Stimulated activated naive CD8-positive, alpha-beta T cell treated with anti-CD3 and anti-CD28 coated beads, Interleukin-15, amount 100 ng/mL, for 72 hours (primary cell): ENCODE measurements at places on chromosomes 6 and 20.

- no peak for DNase-seq
Observed at GRCh38 chr20:36658300-36658699, 12.3 kb upstream of the SLA2 start.

DNA sequence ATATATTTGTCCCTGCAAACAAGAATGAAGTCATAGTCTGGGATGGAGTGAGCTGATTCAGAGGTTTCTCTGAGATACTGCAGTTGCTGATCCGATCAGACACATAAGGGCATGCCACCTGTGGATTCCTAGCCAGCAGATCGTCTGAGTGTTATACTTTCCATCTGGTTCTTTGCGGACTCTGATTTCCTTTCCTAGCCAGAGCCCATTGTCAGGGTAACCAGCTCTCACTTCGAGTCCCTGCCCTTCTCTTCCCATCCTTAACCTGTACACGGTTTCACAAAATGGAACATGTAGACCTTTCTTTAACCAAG, 100.9 kb downstream of the TMEM200A start:
- no peak for DNase-seq

- no peak for DNase-seq
Observed at GRCh38 chr6:48036316-48036715, 74.7 kb downstream of the PTCHD4 start.

DNA sequence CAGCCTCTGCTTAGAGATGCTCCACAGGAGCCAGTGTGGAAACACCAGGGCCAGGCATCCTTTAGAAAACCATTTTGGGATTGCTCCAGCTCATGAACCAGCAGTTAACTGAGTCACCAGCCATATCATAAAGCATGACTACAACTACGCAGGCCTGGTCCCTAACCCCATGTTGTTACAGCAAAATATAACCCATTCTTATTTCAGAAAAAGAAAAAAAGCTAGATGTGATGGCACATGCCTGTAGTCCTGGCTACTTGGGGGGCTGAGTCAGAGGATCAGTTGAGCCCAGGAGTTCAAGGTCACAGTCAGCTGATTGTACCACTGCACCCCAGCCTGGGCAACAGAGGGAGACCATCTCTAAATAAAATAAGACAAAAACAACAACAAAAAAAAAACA, 36.8 kb downstream of the C6orf15 start:
- no peak for DNase-seq

- DNase-seq = no peak
Observed at GRCh38 chr6:150881911-150882481, 16.5 kb downstream of the MTHFD1L start.

DNA sequence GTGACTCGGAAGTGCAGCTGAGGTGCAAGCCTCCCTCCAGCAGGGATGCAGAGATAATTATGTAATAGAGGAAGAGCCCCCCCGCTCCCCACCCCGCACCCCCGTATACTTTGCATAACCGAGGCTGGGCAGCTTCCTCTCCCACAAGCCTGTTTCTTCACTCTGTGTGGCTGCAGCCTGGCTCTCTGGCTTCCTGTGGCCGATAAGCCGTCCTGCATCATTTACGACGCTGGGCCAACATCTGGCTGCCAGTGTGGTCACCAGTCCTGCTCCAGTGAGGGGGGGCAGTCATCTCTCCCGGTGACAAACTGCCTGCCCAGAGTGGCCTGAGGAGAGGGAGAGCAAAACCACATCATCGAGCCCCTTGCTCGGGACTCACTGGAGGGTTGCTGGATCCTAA, 59.2 kb downstream of the RBM38 start:
- DNase-seq = no peak

DNA sequence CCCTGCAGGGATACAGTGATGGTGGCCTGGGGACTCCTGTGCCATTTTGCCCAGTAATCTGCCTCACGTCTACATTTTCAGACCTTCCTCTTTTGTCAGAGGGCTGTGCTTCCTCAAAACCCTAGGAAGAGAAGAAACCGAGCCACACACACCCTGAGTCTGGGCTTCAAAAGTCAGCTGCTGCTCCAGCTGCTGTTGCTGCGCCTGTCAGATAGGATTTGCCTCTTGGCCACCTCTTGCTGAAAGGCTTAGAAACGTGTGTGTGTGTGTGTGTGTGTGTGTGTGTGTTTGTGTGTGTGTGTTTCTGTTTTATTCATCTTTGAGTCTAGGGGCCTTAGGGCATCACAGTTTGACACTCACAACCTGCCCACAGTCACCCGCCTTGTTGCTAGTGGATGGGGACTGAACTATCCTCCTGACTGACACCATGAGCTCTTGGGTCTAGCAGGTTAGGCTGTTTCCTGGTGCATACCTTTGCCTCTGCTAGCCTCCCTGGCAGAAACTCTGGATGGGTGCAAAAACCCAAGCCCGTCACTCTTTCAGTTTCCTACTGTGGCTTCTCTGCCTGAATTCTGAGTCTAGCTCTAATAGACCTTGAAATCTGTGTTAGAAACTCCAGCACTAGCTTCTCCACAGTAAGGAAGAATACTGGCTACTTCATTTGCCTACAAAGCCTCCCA, 94.9 kb upstream of the CEP85L start:
- DNase-seq = no peak

DNA sequence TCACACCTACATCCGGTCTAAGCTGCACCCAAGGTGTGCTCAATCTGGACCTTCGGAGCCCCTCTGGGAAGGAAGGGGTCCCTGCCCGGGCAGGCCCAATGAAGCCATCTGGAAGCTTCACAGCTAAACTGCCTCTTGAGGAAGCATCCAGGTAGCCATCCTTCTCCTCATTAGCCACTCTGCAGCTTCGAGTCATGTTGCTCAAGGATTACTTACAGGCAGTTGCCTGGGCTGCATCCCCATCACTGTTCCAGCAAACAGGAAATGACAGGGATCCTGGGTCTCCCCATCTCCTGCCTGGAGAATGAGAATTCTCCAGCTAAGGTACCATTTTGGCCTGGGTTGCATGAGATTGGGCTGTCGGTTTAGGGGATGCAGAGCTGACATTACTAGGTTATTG, 91.7 kb downstream of the ERMARD start:
- DNase-seq = no peak

GRCh38 chr6:35044761-35045421, 96.2 kb downstream of the TCP11 start:
- no peak for DNase-seq

GRCh38 chr6:143174951-143175350, 114.3 kb downstream of the AIG1 start:
- no peak for DNase-seq

DNA sequence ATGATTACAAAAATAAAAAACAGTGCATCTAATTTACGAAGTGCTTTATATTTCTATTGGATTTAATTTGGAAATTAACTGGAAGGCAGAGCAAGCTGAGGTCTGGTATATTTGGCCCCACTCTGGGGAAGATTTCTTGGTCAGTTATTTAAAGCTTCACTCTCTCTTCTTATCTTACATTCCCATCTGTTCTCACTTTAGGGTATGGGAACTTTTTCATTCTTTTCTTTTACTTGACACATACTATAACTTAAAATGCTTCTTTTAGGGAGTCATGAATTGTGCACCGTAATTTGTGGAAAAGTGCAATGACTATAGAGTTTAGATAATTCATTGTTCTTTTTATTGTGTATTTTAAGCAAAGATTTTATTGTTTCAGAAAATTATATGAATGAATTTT, 170.4 kb downstream of the BCKDHB start:
- DNase-seq = no peak

- no peak for DNase-seq
Observed at GRCh38 chr6:39887692-39888450, 46.4 kb downstream of the MOCS1 start.

DNA sequence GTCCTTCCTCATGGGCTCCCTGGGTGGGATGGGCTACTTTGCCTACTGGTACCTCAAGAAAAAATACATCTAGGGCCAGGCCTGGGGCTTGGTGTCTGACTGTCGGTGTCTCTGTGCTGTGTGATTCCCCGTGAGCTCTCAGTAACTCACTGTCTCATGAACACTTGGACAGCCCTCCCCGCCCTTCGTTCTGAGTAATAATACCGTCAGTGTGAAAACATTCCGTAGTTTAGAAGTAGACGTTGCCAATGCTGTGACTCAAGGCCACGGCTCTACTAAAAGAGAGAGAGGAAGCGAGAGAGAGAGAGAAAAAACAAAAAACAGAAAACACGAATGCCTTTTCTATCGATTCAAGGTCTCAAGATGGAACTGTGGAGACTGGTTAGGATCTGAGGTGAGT, 31.8 kb downstream of the FITM2 start:
- no peak for DNase-seq

GRCh38 chr6:63510849-63511248, 61.4 kb upstream of the LOC128125822 start:
- no peak for DNase-seq

- DNase-seq = no peak
Observed at GRCh38 chr6:57432919-57433684, 115.7 kb downstream of the PRIM2 start.

- no peak for DNase-seq
Observed at GRCh38 chr6:100232781-100233573, 231.7 kb downstream of the SIM1 start.

DNA sequence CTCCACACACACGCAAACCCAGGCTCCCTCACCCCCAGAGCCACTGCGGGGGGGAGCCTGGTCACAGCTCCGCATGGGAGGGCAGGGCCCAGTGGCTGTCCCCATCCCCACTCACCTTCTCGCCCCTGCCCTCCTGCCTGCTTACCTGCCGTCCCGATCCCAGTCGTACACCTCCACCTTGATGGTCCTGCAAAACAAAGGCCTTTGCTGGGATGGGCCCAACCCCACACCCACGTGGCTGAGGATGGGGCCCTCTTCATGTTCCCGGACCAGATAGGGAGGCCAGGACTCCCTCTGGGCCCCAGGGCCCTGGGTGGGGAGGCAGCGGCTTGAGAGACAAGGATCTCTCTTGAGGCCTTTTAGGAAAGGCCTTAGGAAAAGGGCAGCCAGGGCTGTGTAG, 67.6 kb downstream of the RAB44 start:
- DNase-seq = no peak

- no peak for DNase-seq
Observed at GRCh38 chr20:10619427-10619826, 54.4 kb downstream of the JAG1 start.

GRCh38 chr6:37566950-37567349, 67.3 kb upstream of the CCDC167 start:
- DNase-seq = no peak

DNA sequence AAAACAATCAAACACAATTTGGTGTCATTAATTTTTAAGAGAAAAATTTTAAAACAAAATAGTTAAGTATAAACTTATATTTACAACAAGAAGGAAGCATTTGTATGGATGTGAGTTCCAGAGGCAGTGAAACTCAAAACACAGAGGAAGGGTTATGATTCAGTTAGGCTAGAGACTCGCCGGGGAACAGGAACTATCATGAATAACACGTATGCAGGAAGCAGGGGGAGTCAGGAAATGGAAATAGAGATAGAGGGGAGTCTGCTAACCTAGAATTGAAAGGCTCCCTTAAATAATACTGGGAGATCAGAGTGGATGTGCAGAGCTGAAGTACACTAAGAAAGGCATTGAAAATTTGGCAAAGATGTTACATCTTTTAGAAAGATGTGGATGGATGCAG, 14.2 kb upstream of the HLA-DRB1 start:
- DNase-seq = no peak
